ENCODE measurements at places on chromosomes 7 and 10. TPM values are rescaled to one million over a fixed set of nuclear protein-coding genes. Genes with fewer than 3 reads are reported as not detected.

EFCAB10 gene
- total RNA-seq, result not detected

CELF2 gene
- total RNA-seq, result not detected

AGBL3 gene
- total RNA-seq, result 2.1 TPM

KAZALD1 gene
- total RNA-seq, result 9.8 TPM

HDAC9 gene
- 4.6 TPM for total RNA-seq

TRPV5 gene
- not detected for total RNA-seq

HIP1 gene
- total RNA-seq, result 14.4 TPM

ITIH5 gene
- total RNA-seq, result not detected

C7orf57 gene
- 0.18 TPM for total RNA-seq

PLPP4 gene
- total RNA-seq, result 0.89 TPM

ST8SIA6 gene
- under 0.01 TPM for total RNA-seq

UPK3B gene
- not detected for total RNA-seq

VSTM2A gene
- total RNA-seq, result not detected

HSPA12A gene
- 12.4 TPM for total RNA-seq

TRIM74 gene
- total RNA-seq, result not detected

IFIT1B gene
- not detected for total RNA-seq

PNLIP gene
- not detected for total RNA-seq

GNG11 gene
- total RNA-seq, result 59.0 TPM

OR9A2 gene
- total RNA-seq, result not detected

C10orf62 gene
- total RNA-seq, result not detected

BMPER gene
- 0.35 TPM for total RNA-seq
